Stimulated activated CD4-positive, alpha-beta T cell treated with anti-CD3 and anti-CD28 coated beads, Interleukin-15, amount 100 ng/mL, for 48 hours (primary cell): ENCODE measurements at places on chromosomes 12 and 14.

- DNase-seq: no peak
Measured at GRCh38 chr14:34420547-34421150, 41.4 kb downstream of the SPTSSA start.

GRCh38 chr12:118312578-118312977, 60.1 kb downstream of the TAOK3 start:
- no peak for DNase-seq

- no peak for DNase-seq
Measured at GRCh38 chr12:6965714-6966113, 4.8 kb downstream of the PHB2 start.

DNA sequence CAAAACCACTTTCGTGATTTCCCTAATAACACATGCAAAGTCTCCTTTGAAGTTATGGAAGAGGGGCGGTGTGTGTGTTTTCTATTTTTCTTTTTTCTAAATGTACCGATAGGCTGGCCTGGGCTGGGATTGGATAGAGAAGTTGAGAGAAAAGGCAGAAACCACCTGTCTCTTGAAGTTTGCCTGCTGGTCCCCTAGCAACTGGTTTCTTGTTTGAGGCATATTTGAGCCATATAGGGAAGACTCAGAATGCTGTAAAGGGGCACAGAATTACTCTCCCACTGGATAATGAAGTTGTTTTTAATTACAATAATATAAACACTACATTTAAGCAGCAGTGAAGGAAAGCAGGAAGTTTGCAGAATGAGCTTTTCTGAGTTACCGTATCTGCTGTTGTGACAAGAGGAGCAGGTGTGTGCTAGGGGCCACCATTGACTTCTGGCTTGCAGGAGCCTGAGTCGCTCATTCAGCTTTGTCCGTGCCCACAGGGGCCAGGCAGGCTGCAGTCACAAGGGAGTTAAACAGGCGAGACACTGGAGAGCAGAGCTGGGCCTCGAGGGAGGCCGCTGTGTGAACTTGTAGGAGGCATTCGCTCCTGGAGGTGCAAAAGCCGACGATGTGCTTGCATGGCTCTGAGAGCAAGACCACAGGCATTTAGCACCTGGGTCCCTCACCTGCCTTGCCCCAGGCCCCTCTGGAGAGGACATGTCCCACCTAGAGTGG, 173.8 kb upstream of the RGS6 start:
- no peak for DNase-seq

- DNase-seq: no peak
Measured at GRCh38 chr12:108948367-108948766, 68.5 kb downstream of the DAO start.

- DNase-seq: no peak
Measured at GRCh38 chr12:51028126-51028812, 2.1 kb upstream of the SLC11A2 start.

DNA sequence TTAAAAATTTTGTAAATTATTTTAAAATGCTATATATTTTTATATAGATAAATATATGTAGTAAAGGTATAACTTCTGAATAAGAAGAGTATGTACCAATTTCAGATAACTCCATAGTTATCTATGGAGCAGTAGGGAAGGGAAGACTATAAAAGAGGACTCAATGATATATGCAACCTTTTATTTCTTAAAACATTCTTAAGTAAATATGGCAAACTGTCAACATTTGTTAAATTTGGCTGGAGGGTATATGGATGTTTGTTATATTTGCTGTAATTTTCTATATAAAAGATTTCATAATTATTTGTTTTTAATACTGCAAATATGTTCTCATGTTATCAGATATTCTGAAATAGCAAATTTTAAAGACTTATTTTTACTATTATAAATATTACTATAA, 38.3 kb upstream of the TSPAN11 start:
- no peak for DNase-seq

DNA sequence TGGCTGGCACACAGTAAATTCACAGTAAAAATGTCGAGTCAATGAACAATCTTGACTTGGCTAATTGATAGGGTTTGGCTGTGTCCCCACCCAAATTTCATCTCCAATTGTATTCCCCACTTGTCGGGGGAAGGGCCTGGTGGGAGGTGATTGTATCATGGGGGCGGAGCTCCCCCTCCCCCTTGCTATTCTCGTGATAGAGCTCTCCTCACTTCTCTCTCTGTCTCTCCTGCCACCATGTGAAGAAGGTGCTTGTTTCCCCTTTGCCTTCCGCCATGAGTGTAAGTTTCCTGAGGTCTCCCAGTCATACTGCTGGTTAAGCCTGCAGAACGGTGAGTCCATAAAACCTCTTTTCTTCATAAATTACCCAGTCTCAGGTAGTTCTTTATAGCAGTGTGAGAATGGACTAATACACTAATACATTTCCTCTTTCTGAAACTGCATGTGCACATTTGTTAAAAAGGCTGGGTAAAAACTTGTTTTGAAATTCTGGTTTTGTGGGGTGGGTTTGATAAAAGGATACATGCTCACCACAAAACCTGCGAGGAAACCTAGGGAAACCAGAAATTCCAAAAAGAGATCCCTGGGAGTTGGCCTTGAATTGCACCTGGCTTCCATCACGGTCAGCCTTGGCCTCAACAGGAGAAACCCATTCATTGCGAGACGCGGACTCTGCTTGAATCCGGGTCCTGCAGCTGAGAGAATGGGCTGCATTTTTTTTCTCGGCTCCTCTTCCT, 16.2 kb upstream of the MYL2 start:
- DNase-seq: no peak

- no peak for DNase-seq
Measured at GRCh38 chr12:5691943-5692342, 253.1 kb downstream of the ANO2 start.

DNA sequence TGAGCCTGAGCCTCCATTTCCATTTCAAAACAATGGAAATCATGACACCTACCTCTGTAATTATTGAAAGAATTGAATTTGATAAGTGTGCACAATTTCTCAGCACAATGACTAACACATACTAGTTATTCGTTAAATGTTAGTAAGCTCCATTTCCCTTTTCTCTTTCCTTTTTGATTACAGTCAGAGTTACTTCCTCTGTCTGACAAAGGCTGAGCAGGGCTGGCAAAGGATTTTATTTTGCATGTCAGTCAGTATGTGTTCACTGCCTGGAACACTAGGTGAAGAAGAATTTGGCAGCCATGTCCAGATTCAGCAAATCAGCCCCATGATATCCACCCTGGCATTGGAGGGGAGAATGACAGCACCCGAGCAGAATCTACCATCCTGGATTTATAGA, 12.2 kb upstream of the RHOJ start:
- no peak for DNase-seq

GRCh38 chr12:69351462-69352236, 3.5 kb downstream of the LYZ start:
- no peak for DNase-seq

DNA sequence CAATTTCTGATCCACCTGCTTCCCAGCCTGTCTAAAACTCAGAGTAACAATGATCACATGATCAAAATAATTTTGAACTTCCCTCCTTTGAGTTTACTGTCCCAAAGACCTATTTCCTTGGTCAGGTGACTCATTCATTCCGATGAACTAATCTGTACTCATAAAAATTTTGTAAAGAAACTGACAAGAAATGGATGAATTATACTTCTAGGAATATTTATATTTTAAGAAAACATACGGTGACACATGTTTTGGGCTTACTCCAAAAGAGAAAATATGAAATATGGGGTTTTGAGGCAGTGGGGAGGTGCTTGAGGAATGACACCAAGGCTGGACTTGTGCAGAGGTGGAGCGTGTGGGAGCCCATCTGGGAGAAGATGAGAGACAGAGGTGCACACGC, 42.0 kb downstream of the GUCY2C start:
- no peak for DNase-seq

GRCh38 chr14:103155010-103155409, 31.7 kb downstream of the TNFAIP2 start:
- no peak for DNase-seq

DNA sequence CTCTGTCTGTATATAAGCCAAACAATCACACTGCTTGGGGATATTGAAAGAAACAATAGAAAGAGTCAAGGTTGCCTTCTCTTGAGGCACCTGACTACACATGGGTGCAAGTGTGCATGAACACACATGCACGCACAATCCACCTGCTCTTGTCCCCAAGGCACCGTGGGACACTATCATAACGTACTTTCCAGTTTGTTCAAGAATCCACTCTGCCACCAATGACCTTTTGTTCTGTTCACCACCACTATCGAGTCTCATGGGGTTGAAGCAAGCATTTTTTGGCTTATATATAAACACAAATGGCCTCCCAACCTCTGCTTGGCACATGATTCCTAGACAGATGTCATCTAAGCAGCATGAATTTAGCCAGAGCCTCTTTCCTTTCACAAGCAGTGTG, 365.4 kb downstream of the EMP1 start:
- no peak for DNase-seq

DNA sequence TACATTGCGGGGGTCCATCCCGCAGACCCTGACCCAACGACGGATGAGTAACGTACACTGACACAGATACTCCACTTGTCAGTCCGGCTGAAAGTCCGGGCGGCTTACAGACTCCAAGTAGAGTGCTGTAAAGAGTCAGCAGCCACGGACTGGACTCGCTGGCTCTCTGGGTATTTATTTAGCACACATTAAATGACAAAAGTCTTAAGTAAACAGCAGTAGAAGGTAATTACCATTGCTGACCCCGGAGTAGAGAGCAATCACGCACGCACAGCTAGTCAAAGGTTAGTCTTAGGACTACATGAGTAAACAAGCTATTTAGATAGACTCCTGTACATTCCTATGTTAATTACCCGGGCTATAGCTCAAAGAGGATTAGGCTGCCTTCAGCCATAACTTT, 780.9 kb downstream of the RPS29 start:
- no peak for DNase-seq

DNA sequence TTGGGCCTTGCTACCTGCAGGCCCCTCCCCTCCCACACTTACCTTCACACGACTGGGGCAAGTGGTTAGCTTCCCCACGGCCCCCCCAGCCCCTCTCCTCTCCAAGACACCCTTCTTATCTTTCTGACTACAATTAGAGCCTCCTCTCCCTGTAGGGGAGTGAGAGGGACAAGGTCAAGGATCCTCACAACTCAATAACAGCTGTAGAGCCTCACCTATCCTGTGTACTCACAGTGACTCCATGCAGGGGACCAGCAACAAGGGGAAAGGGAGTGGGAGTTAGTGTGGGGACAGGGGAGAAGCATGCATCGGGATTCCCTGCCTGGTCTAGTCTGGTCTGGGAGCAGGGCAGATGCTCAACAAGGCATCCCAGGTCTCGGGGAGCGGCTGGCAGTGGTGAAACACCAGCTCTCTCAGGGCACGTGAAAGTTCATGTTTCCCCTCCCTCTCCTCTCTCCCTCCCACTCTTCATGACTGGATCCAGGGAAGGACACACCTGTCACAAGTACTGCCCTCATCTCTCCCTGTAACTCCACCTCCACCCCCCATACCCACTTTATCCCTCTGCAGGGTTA, 45.3 kb downstream of the SMUG1 start:
- no peak for DNase-seq

GRCh38 chr12:65742018-65743010, 82.0 kb upstream of the HMGA2 start:
- no peak for DNase-seq

GRCh38 chr14:61350427-61351270, 29.3 kb downstream of the PRKCH start:
- DNase-seq: no peak

- DNase-seq: no peak
Measured at GRCh38 chr12:63302269-63302940, 151.4 kb upstream of the AVPR1A start.

DNA sequence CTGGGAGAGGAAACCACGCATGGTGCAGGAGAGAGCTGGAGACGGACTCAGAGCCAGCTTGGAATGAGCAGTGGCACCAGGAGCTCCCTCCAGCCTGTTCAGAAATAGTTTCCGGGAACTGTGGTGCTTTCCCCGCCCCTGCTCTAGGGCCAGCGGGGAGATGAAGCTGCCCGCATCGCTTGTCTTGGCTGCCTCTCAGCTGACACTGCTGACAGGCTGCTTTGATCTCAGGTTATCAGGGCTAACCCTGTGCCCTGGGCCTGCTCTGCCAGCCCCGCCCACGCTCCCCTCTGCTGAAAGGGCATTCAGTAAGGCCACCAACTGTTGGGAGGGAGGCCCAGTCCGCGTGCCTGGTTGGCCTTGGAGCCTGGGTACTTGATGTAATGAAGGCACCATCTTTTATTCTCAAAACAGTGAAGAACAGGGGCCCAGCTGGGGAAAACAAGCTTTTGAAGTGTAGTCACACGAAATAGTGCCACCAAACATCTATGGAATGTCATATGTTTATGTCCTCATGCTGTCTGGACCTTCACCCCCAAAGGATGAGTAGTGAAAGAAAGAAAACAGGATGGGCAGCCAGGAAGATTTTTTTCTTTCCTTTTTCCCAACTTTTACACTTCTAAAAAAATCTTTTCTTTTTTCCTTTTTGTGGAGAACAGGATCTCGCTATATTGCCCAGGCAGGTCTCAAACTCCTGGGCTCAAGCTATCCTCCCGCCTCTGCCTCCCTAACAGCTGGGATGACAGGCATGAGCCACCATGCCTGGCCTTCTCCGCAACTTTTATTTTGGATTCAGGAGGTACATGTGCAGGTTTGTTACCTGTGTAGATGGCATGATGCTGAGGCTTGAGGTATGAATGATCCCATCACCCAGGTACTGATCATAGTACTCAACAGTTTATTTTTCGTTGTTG, 115.9 kb upstream of the TBX3 start:
- no peak for DNase-seq

GRCh38 chr14:33707716-33708115, 243.2 kb downstream of the EGLN3 start:
- DNase-seq: no peak

DNA sequence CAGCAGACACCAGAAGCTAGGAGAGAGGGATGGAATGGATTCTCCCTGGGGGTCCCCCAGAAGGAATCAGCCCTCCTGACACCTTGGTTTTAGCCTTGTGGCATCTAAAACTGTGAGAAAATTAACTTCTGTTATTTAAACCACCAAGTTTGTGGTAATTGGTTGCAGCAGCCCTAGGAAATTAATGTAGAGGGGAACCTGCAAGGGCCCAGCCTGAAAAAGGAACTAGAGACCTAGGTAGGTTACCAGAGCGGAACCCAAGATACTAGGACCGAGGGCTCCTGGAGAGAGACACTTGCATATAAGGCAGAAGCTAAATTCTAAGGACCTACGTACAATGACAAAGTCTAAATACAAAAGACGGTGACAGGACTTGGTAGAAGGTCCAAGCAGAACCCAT, 8.1 kb upstream of the DENND5B start:
- DNase-seq: no peak

GRCh38 chr14:22646570-22647254, 2.6 kb upstream of the OR6J1 start:
- no peak for DNase-seq

- no peak for DNase-seq
Measured at GRCh38 chr12:50296554-50296953, 13.2 kb upstream of the LIMA1 start.

GRCh38 chr12:130609966-130610365, 106.1 kb downstream of the RIMBP2 start:
- DNase-seq: no peak

DNA sequence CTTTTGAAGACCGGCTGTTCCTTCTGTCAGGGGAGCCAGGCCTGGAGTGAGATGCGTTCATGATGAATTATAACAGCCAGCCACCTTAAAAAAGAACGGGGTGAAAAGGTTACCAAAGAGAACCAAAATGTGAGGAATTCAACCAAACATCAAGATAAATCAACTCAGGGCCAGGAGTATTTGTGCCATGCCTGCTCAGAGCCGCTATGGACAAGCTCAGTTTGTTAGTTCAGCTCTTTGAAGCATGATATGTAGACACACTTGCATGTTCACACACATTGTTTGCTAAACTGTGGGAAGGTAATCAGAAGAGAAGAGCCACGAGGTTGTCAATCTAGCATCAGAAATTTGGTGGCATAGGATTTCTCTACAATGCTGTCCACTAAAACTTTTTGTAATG, 367.4 kb upstream of the TBX3 start:
- DNase-seq: no peak
